ENCODE measurements at places on chromosomes 5 and 9.
A peak's percentile ranks its signal among the peaks of the same experiment; 100 is the strongest.

GRCh38 chr9:10242255-10242654 is 370.5 kb downstream of the PTPRD start:
- no peak for DNase-seq

- DNase-seq = peak; percentile 11
Measured at GRCh38 chr5:107425541-107426031, 245.2 kb downstream of the EFNA5 start.

DNA sequence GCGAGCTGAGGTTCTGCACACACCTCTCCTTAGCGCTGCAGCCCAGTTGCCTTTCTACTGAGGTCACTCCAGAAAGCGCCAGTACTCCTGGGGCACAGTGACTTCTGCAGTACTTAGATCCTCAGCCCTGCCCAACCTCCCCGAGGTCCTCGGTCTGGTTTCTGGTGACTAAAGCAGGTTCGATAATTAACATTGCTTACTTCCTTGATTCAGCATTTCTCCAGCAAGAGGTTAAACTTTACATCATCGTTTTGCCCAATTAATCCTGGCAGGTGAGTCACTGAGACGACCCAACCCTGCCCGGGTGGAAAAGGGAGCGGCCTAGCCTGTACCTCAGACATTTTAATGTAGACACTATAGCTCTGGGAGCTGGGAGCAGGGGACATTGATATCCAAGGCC is 77.6 kb downstream of the PLAC8L1 start:
- peak; percentile 86 for DNase-seq

- DNase-seq = no peak
Measured at GRCh38 chr5:151556806-151557205, 34.3 kb downstream of the FAT2 start.

DNA sequence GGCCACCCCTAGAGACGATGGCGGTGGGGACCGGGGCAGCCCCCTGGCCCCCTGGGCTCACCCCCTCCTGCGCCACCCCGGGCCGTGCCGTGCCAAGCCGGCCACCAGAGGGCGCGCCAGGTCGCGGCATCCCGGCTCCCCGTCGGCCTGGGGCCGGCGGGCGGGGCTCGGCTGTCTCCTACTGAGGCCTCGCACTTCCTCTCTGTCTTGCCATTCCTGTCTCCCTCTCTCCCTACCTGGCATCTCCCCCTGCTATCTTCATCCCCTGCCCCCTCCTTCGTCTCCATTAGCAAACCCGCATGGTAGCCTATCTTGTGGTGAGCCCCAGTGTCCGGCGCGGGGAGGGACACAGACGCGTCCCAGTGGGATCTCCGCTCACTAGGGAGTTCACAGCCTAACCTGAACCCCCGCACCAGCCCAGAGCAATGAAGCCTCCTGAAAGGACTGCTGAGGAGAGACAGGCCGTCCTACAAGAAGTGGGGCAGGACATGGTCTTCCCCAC is 29.8 kb upstream of the FABP6 start:
- DNase-seq = peak; percentile 64

GRCh38 chr5:138035605-138036537 is 3.0 kb upstream of the FAM13B start:
- peak; percentile 97 for DNase-seq

- DNase-seq = no peak
Measured at GRCh38 chr5:39063037-39063436, 11.2 kb downstream of the RICTOR start.

- no peak for DNase-seq
Measured at GRCh38 chr9:128905964-128906363, 14.8 kb upstream of the PHYHD1 start.

- DNase-seq = peak; percentile 70
Measured at GRCh38 chr5:130720355-130720754, 444.7 kb downstream of the HINT1 start.

- DNase-seq = no peak
Measured at GRCh38 chr5:148446611-148447010, 62.9 kb downstream of the FBXO38 start.

- peak; percentile 35 for DNase-seq
Measured at GRCh38 chr5:36397901-36398536, 96.3 kb upstream of the RANBP3L start.

DNA sequence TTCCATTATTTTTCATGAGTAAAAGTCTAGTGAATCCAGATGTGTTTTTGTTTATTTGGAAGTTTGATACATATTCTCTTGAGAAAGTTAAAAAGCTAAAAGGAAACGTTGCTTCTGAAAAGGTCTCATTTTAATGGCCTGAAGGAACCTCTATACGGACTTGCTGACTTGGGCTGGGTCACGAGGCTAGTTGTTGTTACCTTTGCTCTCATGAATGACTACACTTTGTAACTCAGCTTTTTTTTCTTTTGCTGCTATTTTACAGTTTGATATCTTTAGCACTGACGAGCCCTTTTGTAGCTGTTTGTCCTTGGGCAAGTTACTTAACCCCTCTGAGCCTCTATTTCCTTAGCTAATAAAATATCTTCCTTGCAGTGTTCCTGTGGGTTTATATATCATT is 211.5 kb downstream of the PCSK5 start:
- DNase-seq = no peak

DNA sequence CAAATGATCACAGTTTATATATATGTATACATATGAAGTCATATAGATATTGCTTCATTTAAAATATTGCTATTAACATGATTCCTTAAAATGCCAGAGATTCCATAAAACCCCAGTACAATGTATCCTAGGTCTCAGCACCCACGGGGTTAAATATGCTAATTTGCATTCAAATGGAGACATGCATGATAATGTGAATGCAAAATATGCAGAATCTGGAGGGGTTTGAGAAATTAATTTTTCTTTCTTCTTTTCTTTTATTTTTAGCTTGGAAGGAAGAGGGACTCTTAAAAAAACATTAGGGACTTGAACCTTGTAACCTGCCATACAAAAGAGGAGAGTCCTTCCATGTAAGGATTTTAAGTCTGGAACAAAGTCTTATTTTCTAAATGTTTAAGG is 211.9 kb downstream of the MEF2C start:
- no peak for DNase-seq

GRCh38 chr5:51685419-51685818 is 302.2 kb downstream of the ISL1 start:
- no peak for DNase-seq

GRCh38 chr5:38764937-38765391 is 80.8 kb upstream of the OSMR start:
- DNase-seq = no peak

- DNase-seq = no peak
Measured at GRCh38 chr5:178126556-178126955, 4.3 kb upstream of the RMND5B start.

GRCh38 chr9:123276551-123276950 is 8.2 kb upstream of the STRBP start:
- DNase-seq = no peak

GRCh38 chr9:19481971-19482404 is 73.2 kb downstream of the ACER2 start:
- DNase-seq = no peak

DNA sequence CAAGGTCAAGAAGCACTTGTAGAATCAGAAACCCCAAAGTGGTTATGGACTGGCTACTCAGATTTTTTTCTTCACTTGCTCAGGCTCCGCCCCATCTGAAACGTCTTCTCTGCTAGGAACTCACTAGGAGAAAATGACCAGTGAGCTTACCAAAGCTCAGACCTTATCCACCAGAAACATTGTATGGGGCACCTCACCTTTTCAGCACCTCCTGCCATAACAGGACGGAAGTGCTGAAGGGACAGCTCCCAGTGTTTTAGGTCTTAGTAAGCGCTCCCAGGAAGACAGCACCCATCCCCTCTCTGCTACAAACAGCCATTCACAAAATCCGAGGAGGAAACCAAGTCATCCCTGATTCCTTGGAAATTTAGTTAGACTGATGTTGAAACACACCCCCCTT is 1.2 kb upstream of the GABRA1 start:
- DNase-seq = no peak

DNA sequence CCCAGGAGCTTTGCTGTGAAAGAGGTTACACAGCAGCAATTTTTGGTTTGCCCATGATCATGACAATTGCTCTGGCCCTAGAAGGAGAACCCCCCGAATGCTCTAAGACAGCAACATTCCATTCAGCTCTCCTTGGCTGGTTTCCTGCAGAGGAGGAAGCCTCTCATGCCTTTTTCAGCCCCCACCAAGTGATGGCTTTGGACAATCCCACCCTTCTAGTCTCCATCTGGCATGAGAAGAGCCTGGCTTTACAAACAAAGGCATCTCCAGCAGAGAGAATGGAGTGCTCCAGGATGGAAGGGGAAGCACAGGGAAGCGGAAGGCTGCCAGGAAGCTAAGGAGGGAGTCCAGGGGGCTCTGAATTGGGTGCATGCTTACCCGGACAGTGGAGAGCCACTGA is 98.4 kb downstream of the CRB2 start:
- no peak for DNase-seq

- DNase-seq = no peak
Measured at GRCh38 chr9:8053501-8053900, 253.9 kb upstream of the DMAC1 start.

DNA sequence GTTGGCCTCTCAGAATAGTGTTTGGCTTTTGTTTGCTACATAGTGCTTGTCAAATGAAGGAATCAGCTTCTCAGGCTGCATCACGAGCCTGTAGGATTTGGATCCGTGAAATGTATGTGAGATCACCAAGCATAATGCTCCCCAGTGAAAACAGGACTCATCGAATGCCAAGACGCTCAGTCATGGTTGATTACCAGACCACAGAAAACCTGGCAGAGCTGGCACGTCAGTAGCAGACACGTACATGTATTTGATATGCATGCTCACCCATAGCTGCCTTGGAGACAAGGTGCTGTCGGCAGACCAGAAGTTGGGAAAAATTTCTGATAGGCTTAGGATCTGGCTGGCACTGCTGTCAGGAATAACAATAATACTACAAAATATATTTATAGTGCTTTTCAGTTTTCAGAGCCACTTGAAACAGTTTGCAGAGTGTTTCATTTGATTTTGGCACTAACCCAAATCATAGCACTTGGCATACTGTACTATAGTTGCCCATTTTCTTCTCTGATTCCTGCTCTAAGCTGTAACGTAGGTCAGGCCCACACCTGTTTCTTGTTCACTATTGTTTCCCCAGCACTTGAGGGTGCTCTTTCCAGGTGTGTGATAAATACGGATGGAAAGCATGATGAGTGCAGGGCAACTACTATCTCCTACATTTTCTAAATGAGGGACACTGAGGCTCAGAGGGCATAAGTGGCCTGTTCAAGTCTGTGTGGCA is 226.1 kb downstream of the NR3C1 start:
- DNase-seq = no peak

DNA sequence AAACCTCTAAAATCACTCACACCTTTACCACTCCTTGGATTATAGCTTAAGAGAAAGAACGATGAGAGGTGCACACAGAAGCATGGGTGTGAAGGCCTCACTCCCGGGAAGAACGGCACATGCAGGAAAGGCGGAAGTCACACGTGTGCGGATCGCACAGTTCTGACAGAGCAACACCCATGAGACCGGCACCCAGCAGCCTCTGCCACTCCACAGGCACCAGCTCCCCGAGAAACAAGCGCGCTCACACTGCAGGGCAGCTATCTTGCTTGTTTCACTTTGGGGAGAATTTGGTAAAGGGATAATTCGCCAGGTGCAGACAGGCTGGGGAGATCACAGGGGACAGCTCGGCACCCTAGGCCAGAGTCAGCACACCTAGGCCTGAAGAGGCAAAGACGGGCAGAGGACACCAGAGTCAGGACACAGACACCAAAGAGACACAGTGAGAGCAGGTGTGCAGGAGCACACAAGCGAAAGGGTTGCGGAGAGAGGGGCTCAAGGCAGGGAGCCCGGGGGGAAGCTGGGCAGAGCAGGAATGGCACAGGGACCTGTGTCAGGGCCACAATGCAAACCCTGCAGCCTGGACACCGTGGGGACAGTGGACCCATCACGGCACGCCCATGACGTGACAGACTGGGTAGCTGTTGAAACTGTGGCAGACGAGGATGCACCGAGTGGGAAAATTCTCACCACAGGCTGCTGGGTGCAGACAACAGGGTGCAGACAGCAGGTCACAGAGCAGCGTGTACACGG is 81.7 kb downstream of the CAMSAP1 start:
- no peak for DNase-seq

GRCh38 chr9:69346596-69347390 is 21.8 kb downstream of the ENTREP1 start:
- no peak for DNase-seq

- DNase-seq = no peak
Measured at GRCh38 chr5:32027093-32027716, 146.9 kb downstream of the GOLPH3 start.

DNA sequence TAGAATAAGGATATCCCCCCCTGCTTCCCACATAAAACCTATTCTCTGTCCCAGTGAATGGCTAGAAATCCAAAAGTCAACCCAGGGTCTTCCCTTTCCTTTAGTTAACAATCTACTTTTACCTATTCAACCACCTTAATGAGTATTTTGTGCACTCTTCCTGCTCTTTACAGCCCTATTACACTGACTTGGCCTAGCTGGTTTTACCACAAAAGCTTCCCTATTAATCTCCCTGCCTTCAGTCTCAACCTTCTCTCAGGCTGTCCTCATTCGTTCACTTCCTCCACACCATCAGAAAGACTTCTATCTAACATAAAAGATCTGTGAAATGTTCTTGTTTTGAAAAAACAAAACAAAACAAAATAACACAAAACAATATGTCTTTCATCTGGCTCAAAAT is 16.2 kb downstream of the CTNNAL1 start:
- DNase-seq = no peak

- DNase-seq = no peak
Measured at GRCh38 chr5:158935215-158935614, 164.5 kb downstream of the EBF1 start.

- peak; percentile 43 for DNase-seq
Measured at GRCh38 chr5:74866596-74867162, 492 bp upstream of the FAM169A start.

- no peak for DNase-seq
Measured at GRCh38 chr9:33414889-33415500, 12.6 kb upstream of the AQP7 start.

DNA sequence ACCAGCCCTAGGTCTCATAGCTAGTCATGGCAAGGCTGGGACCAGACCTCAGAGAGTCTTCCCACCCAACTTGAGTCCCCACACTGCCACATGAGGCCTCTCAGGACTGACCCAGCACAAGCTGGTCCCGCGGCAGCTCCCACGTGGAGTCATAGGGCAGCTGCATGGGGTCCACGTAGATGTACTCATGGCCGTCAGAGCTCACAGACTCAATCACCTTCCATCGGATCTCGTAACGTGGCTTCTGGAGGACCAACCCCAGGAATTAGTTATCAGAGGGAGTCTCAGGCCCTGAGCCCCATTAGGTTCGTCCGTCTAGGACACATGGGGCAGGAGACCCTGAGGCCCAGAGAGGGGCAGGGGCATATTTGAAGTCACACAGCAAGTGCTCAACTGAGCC is 30.3 kb downstream of the PDGFRB start:
- DNase-seq = no peak

DNA sequence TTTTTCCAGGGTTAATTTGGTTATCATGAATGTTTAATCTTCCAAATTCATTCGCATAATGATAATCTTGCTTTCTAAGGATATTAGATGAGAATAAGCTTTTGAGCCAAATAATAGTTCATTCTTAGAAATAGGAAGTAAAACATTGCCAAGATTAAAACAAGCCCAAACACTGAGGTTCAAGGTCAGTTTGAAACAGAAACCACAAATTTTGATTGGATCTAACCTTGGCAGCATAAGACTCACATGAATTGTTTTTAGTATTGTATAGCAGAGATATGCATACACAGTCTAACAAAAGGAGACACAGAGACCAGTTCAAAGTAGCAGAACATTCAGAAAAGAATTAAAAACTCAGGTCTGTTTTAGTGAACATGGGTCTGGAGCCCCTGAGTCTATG is 43.4 kb upstream of the VCAN start:
- no peak for DNase-seq

- no peak for DNase-seq
Measured at GRCh38 chr5:39020458-39020857, 53.7 kb downstream of the RICTOR start.

Data from SW480 (cell line).